ENCODE measurements at places on chromosomes 5 and 9.

GRCh38 chr5:124203303-124203702, 543.1 kb downstream of the ZNF608 start:
- no peak for DNase-seq

DNA sequence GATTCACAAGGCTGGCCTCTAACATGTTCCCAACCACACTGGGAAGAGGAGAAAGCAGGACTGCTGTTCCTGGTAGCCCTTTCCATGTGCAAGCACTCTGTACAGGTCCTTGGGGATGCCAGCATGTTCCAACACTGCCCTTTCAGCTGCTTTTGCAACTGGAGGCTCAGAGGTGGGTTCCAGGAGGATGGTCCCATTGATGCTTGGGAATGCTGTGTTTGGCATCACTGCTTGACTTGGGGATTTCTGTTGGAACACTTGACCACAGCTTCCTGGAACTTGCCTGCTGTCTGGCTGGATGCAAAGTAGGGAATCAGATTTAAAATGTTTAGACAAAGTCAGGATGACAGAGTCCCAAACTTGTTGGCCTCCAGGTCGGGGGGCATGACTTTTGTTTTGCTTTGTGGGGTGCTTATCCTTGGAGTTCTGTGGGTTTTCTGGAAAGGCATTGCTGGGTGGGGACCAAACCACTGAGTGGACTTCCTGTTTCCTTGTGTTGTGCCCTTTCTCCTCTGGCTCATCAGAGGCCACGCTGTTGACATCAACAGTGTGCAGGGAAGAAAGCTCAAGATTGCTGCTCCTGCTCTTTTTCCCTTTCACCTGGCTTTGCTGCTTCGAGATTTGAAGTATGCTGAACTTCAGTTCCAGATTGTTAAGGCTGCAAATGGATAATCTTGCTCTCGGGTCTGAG, 148.5 kb upstream of the RPS23 start:
- no peak for DNase-seq

DNA sequence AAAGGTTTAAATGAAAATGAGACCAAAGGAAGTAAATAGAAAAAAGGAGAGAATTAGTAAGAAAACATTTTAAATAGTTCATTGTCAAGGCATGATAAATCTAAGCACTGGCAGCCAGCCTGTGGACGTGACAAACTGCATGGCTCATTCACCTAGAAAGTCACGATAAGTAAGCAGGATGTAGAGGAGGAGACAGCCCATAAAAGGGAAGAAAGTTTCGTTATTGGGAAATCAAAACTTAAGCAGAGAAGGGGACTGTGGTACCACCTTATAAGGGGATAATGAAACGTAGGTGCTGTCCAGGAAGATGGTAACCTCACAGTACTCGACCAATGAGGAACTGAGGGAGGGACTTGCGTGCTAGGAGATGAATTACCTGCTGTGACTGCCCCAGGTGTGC, 494.5 kb upstream of the GRAMD2B start:
- DNase-seq = no peak

DNA sequence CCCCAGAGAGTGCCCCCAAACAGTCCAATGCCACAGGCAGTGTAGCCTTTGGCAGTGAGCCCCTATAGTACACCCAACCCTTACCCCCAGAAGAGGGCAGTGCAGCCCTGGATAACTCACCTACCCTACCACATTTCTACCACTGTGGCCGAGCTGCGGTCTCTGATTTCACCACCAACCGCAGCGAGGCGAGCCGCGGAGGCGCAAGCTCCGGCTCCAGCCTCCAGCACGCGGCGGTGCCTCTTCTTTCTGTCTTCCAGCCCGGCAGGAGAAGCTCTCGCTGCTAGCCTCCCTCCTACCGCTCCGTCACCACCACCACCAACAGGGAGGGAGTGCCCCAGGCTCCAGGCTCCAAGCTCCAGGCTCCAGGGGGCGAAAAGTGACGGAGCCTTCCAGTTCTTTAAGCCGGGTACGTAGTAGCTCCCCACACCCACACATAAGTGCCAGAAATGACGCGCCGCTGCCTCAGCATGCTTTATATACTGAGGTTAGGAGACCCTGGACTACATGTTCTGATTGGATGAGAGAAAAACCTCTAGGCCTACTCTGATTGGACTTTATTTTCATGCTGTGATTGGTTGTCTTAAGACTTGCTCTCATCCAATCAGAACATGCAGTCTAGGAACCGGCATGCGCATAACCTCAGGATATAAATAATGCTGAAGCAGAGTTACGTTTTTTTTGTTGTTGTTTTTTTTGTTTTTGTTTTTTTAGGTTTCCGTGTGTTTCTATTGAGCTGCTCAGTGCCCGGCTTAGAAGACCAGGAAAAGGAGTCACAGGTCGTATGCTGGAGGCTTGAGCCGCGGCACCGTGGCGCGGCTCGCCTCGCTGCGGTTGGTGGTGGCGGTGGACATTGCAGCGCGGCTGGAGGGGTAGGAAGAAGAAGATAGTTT, at the start of gene PCAT7:
TSS of gene PCAT7 (plus strand) at position 645 of the 893 bp plus-strand sequence.
- DNase-seq = no peak

DNA sequence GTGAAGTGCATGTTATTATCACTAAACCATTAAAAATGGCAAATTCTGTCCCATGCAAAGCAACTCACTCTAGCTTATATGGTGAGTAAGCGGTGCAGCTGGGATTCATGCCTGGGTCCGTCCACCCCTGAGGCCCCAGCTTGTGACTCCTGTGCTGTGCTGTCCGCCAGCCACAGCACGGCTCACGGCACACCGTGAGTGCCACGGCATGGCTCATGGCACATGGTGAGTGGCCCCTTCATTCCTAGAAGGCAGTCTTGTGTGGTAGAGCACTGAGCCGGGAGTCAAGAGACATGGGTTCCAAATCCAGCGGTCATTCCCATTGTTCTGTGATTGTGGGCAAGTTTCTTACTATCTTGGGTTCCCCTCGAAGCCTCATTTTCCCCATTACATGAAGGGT, 18.8 kb downstream of the RGS3 start:
- DNase-seq = no peak

DNA sequence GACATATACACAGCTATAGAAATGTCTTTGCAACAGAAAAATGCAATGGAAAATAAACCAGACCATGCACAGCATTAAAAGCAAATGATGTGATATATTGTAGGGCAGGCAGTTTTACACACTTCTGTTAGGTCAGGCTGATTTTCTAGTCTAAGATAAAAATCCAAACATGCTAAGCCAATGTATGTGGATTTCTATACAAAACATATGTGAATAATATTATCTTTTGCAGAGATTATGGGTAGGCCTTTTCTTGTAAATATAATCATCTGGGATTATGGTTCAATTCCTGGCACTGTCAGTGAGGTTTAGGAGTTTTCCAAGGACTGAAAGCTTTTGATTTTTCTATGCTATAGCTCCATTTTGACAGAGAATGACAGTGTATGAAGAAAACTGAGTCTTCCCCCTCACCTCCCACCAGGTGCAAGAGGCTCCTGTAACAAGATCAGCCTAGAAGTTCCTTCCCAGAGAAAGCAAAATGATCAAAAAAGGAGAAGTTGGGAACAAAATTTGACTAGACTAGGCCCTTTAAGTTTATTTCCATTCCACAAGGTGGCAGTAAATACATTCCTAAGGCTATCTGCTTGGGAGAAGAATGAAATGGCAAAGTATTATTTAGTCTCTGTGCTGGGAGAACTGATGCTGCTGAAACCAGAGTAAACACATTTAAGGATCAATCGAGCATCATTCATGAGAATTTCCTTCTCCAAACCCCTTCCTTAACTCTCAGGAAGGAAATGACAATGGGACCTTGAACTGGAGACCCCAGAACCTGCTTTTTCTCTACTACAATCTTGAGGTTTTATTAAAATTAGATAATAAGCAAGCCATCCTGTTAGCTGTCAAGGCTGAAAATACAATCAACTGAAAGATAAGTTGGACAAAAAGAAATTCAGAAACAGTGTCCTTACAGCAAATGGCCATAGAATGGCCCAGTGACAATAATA, 133.0 kb upstream of the TUT7 start:
- peak; percentile 38 for DNase-seq

DNA sequence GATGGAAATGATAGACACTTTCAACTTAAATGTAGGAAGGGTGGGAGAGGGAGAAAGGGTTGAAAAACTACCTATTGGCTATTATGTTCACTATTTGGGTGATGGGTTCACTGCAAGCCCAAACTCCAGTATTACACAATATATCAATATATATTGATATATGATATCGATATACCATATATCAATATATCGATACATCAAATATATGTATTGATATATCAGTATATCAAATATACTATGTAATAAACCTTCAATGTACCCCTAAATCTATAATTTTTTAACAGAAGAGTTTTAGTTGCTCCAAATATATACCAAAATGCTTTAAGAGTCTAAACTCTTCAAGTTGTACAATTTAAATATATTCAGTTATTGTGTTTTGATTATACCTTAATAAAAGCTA, 302.0 kb upstream of the RGMB start:
- no peak for DNase-seq

DNA sequence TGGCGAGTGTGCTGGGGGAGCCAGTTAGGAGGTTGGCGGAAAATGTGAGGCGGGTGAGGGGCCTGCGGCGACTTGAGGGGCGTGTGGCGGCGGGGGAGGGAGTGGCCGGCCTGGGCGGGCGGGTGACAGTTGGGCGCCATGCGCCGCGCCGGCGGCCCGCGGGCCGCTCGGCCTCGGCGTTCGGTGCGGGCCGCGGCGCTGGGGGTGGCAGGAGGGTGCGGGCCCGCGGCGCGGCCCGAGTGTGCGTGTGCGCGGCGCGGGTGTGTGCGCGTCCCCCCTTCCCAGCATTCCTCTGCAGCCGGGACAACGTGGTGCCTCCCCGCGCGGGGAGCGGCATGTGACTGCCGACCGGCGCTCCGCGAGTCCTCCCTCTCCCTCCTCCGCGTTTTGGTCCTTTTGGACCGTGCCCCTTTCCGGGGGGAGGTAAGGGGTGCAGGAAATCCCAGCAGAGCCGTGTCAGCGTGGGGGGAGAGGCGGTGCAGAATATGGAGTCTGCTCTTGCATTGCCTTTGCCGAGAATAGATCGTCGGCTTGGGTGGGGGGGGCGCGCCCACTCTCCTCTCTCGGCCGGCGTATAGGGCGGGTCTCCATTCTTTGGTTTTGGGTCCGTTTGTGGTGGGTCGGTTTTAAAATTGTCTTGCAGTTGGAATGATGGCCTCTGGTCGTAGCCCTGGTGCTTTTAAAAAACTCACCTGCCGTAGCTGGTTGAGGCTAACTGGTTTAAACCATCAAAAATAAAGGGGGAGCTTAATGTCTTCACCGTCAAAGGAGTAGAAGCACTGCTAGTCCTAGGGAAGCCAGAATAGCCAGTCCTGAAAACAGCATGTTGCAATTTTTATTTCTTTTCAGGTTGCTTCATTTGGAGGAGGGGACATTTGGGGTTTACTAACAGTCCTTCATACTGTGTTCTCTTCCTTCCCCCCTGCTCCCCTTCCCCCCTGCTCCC, 2.0 kb downstream of the LARP1 start:
- DNase-seq = no peak
